Astrocyte of the spinal cord (primary cell): ENCODE measurements at places on chromosomes 13 and 19.

DNA sequence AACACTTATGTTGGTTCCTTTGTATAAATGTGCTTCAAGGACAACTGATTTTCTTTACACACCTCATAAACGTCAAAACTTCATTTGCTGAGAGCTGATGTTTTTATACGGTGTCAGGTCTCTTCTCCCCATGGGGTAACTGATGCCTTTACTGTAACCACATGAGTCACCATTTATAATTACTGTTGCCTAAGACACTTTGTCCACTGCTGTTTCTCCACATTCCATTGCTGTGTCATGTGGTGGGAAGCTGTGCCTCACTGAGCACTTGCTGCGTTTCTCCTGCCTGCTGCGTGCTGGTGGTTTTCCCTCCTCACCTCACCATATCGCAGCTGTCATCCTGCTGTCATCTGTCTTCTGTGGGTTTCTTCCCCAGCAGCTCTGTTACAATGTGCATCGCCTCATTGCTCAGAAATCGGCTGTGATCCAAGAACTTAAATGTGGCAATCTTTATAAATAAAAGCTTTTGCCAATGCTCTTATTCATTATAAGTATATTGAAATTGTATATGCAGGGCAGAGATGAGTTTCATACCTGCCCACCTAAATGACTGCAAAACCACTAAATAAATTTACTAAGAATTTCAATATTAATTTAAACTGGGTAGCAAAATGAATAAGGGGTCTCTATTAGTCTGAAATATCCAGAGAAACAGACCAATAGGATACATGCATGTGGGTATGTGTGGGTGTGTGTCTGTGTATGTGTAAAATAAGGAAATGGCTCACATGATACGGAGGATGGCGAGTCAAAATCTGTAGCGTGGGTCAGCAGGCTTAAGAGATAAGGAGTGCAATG, 547.0 kb upstream of the SLITRK5 start:
- peak; percentile 99 for DNase-seq

GRCh38 chr19:10566658-10567410, 1.0 kb upstream of the KRI1 start:
- DNase-seq: no peak

DNA sequence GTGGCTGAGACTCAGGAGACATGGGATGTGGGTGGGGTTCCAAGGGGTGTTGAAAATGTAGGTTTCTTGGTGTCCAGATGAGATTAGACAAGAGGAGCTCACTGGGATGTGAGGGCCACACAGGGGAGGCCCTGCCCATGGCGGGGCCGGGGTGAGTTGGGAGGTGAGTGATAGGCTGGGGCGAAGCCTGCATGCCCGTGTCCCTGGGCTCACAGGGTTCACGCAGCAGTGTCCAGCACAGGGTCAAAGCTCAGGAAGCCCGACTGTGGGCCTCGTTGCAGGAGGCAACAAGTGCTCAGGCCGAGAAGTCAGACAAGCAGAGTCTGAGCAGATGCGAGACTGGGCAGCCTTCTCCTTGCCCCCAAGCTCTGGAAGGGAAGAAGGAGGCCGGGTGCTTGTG, 27.2 kb downstream of the CCDC8 start:
- DNase-seq: no peak

GRCh38 chr13:49307365-49307764, 59.6 kb downstream of the CDADC1 start:
- DNase-seq: peak; percentile 12

GRCh38 chr19:18500799-18501198, 21.1 kb downstream of the ELL start:
- DNase-seq: peak; percentile 57

DNA sequence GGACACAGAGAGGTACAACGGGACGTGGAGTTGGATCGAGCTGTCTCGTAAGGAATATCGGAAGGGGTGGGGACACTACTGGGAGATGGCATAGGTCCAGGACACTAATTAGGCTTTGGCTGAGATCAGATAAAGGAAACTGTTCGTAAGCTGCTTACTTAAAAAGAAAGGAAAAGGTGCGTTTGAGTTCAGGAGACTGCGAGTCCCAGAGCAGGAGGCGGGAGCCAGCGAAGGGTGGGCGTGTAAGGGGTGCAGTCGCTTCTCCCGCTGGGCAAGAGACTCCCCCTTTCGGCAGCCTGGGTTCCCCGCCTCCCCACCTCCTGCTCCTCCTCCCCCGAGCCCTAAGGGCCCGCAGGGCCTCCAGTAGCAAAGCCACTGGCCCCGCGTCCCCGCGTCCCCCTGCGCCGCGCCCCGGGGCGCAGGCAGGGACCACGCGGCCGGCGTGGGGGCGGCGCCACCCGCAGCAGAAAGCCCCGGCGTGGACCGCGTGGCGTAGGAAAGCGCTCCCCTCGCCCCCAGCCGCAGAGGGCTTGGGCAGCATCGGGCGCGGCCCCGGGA, 547 bp downstream of the ABCC4 start:
- DNase-seq: peak; percentile 56

- DNase-seq: peak; percentile 96
These were observed 33.2 kb downstream of the RASA3 start for GRCh38 chr13:114099191-114099590.

- peak; percentile 77 for DNase-seq
These were observed 22.3 kb upstream of the TFDP1 start for GRCh38 chr13:113562085-113562749.

- peak; percentile 68 for DNase-seq
These were observed 911 bp downstream of the ENOX1 start for GRCh38 chr13:43785650-43786471.

- no peak for DNase-seq
These were observed 1.1 kb downstream of the KMT5C start for GRCh38 chr19:55340784-55341147.

- DNase-seq: peak; percentile 60
These were observed 25.7 kb downstream of the COL4A2 start for GRCh38 chr13:110332750-110333149.

GRCh38 chr13:66405908-66406802, 824.0 kb downstream of the PCDH9 start:
- DNase-seq: peak; percentile 86

DNA sequence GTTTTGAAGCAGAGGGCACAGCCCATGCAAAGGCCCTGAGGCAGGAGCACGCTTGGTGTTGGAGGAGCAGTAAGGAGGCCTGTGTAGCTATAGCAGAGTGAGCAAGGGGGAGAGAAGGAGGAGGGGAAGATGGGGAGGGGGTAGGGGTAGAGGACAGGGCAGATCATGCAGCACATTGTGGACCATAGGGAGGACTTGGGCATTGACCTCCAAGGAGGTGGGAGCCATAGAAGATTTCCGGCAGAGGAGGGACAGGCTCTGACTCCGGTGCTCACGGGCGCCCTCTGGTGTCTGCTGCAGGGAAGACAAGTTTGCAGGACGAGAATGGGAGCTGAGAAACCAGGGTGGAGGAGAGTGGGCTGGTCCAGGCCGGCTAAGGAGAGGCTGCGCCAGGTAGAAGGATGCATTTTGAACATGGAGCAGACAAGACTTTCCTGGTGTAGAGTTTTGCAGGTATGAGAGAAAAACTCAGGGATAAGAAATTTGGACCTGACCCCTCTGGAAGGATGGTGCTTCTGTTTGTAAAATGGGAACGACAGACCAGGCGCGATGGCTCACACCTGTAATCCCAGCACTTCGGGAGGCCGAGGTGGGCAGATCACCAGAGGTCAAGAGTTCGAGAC, 13.7 kb upstream of the CREB3L3 start:
- DNase-seq: peak; percentile 35
